AML-193 (cell line): ENCODE measurements at places on chromosomes 2 and 18.

DNA sequence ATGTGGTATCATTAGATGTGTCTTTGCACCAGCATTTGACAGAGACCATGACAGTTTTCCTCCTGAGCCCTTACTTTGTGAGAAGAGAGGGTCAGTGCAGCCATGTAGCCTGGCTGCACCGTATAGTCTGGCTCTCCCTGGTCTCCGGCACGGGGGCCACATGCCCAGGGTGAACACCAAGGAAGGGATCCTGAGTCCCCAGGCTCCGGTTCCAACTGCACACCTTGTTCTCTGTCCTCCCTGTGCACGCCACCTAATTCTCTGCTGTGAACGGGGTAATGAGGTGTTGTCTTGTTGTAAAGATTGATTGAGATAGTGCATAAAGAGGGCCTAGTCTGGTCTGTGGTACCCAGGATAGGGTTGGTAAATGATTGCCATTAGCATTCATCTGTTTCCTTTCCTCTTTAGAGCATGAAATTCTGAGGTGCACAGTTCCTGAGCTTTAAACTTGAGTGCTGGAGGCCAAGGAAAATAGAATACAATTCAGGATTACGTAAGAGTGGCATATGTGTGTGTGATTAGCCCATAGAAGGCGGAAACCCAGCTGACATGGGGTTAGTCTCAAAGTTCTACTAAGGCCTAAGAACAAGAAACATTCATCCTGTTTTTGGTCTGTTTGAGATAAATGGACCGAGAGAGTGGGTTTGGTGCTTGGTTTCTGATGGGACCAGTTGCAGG, 55.5 kb downstream of the NCK2 start:
- DNase-seq = peak; percentile 86

DNA sequence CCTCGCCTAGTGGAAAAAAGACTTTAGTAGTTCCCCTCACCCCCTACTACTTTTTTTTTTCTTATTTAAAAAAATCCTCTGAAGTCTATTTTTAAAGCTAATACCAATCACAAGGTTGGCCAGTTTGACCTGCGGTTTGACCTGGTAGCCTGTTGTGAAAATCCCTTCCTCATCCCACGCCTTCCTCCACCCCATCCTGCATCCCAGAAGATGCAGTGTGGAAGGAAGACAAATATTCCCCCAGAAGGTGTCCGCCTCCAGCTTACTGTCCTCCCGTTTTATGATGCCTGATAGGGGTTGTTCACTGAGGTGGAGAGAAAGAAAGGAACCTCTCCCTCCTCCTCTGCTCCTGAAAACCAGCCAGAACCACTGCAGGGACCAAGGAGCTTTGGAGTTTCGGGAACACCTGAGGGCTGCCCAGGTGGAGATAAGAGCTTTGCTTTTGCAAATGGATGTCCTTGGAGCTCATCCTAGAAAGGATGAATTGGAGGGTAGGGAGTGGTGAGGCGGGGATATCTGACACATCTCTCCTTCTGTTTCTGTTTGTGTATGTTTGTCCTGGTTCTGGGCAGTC, 909 bp downstream of the ATP6V1C2 start:
- no peak for DNase-seq

GRCh38 chr2:139790807-139791752, 1010.9 kb upstream of the NXPH2 start:
- peak; percentile 30 for DNase-seq

DNA sequence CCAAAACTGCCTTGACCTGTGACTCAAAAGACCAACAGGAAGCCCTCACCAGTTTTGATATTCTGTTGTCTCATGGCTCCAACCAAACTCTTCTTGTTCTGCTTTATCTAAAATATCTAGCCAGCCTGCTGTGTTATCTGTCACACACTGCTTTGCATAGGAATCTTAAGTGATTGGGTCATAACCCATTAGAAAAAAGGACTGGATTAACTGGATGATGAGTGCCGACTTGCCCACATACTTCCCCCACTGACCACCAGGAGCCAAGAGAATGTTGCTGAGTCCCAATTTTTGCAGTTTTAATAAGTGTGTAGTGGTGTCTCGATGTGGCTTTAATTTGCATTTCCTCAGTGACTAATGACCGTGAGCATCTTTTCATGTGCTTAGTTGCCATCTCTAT, 6.5 kb downstream of the MOGAT1 start:
- no peak for DNase-seq

DNA sequence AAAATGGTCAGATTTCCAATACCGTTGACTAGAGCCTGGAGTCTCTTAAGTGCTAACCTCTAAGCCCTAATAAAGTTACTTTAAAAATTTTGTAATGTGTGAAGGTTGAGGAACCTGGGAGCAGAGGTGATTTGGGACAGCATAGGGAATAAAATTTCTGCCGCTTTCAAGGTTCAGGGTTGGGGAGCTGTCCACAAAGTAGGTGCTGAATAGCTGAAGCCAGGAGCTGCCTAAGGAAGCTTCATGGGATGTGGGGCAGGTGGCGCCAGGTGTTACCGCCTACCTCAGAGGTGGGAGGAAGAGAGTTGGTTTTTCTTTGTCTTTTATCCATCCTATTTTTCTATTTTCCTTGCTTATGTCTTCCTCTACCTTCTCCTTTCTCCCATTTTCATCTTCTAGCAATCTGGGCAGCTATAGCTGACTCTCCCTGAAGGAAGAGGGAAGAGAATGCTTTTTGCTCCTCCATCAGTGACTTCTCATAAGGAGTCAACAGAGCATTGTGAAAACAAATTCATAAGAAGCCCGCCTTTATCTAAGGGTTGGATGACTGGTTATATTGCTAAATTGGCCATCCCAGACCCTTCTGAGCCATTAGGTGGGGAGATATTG, 178.7 kb downstream of the CLIP4 start:
- no peak for DNase-seq

GRCh38 chr18:45403341-45404049, 211.8 kb upstream of the SLC14A2 start:
- no peak for DNase-seq

DNA sequence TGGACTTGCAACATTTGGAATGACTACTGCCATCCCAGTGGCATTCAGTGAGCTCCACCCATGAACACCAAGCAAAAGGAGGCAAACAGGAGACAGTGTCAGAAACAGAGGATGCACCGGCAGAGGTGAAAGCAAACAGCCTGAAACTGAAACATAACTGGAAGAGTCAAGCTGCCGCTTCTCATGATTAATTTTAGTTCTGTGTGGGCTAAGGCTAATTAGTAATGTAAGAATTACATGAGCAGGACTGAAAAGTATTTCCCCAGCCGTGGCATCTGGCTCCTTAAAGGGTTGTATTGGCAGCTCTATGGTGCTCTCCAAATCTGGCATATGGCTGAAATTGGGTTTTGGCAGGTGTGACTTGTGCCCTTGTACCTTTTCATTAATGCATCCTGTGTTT, 1108.1 kb downstream of the TSN start:
- no peak for DNase-seq
